ENCODE measurements at places on chromosomes 7 and 10.

- no peak for DNase-seq
Observed at GRCh38 chr7:29063236-29063635, 83.1 kb downstream of the CPVL start.

GRCh38 chr10:70320751-70321150 is 36.9 kb upstream of the NPFFR1 start:
- no peak for DNase-seq

DNA sequence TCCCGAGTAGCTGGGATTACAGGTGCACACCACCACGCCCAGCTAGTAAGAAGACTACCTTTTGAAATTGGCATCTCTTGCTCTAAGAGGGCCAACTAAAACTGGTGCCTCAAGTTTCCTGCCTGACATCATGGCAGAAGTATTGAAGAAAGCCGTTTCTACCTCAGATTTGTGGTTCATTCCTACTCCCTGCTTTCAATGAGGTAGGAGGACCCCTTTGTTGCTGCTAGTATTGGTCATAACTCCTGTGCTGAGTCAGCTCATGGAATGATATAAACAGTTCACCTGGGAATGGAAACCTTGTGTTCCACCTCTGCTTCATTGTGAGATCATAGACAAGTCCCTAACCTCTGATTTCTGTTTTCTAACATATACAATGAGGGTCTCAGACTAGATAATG is 82.8 kb downstream of the CDK6 start:
- no peak for DNase-seq

GRCh38 chr7:93211228-93211818 is 14.9 kb downstream of the HEPACAM2 start:
- DNase-seq = no peak
